ENCODE measurements at places on chromosomes 1 and 21.
A peak's percentile ranks its signal among the peaks of the same experiment; 100 is the strongest.

DNA sequence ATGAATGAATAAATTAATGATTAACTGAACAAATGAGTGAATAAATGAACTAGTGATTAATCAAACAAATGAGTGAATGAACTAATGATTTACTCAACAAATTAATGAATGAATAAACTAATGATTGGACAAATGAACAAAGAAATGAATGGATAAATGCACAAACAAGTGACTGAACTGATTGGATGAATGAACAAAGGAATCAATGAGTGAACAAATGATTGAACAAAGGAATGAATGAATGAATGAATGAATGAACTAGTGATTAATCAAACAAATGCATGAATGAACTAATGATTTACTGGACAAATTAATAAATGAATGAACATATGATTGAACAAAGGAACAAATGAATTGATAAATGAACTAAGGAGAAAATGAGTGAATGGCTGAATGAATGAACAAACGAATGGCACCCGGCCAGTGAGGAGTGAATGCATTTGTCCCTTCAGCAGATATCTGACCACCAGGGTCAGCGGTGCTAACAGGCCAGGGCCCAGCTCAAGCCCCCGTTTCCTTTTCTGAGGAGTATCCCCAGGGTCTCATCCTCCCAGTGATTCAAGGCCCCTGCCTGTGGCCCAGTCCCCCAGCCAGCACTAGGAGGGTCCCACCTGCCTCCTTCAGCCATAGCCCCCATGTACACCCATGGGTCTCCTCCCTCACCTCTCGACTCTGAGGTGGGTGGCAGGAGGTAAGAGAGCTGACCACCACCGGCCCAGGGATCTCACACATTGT lies 49.9 kb downstream of the WNT9A start:
- DNase-seq: no peak

GRCh38 chr21:39348040-39348354 lies 891 bp downstream of the HMGN1 start:
- DNase-seq: no peak

- DNase-seq: no peak
Observed at GRCh38 chr1:184745110-184745509, 9.5 kb downstream of the EDEM3 start.

DNA sequence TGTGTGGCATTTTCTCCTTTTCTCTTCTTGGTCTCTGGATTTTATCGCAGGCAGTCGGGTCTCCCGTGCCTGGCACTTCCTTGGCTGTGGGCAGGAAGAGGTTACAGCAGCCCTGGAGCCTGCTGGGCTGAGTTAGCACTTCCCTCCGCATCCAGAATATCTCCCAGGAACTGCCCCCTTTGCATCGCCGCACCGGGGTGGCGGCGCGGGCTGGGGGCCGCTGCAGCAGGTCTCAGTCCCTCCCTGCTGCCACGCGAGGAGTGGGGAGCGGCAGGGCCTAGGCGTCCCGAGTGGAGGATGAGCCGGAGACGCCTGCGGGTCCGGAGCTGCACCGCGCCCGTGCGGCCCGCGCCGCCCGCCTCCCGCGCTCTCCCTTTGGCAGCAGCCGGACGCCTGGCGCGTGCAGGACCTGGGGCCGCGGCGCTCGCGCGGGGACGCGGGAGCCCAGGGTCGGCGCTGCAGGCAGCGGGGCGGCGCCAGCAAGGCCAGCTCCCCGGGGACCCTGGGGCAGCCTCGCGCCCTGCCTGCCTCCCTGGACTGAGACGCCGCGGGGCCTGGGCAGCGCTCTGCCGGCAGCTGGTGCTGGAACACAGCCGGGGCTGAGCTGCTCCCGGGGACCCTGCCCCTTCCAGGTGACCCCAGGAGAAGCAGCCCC lies 192.8 kb downstream of the PRDM2 start:
- no peak for DNase-seq

GRCh38 chr1:97108179-97108578 lies 386.6 kb downstream of the PTBP2 start:
- no peak for DNase-seq

- DNase-seq: no peak
Observed at GRCh38 chr1:204480515-204480914, 14.1 kb downstream of the PIK3C2B start.

DNA sequence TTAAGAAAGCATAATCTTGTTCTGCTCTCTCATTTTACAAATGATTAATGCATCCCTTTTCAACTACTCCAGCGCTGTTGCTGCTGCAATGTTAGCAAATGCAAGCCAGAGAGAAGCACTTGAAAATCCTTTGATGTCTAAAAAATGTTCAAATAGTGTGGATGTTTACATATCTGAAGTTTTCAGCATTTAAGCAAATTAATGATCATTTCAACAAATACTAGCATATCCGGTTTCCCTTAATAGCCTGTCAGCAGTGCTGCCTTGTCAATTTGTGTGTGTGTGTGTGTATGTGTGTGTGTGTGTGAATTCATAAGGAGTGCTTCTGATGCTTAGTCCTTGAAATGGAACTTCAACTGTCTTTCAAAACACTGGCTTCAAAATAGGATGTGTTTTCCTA lies 48.1 kb upstream of the WNT2B start:
- DNase-seq: no peak

- no peak for DNase-seq
Observed at GRCh38 chr21:44895859-44896258, 22.4 kb upstream of the PTTG1IP start.

GRCh38 chr1:229221106-229222019 lies 49.5 kb upstream of the RAB4A start:
- no peak for DNase-seq

DNA sequence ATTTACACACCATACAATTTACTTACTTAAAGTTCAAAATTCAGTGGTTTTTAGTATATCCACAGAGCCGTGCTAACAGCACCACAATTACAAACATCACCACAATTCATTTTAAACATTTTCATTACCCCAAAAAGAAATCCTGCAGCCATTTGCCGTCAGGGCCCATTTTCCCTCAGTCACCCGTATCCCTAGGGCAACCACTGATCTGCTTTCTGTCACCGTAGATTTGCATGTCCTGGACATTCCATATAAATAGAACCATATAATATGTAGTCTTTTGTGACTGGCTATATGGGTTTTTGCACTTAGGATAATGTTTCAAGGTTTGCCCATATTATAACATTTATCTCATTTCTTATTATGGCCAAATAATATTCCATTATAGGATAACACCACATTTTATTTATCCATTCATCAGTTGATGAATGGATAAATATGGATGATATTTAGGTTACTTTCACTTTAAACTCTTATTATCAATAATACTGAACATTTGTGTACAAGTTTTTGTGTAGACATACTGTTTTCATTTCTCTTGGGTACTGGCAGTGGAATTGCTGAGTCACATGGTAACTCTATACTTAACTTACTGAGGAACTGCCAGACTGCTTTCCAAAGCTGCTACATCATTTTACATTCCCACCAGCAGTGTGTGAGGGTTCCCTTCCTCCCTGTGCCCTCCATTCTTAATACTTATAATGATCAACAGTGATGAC lies 68.9 kb downstream of the ST3GAL3 start:
- DNase-seq: no peak

DNA sequence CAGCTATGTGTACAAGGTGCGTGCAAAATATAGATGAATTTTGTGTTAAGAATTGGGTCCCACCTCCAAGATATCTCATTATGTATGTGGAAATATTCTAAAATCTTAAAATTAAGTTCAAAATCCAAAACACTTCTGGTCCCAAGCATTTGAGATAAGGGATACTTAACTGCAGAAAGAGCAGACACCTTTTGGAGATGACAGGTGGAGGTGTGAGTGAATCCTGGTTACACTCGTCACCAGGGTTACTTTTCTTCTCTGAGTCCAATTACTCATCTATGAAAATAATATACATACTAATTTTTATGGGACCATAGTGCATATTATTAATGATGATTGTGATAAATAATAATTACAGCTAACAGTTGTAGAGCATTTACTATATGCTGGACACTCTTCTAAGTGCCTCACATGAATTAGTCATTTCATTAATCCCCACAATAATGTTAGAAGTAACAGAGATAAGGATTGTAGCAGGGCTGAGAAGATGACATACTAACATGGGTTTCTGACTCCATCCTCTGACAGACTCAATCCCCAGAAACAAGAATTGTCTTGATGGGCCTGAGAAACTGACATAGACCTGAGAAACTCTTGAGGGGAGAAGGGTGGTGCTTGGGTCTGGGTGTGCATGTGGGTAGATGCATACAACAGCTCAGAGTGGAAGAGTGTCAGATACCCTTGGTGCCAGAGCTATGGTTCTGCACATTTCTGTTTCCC lies 8.3 kb upstream of the FASLG start:
- DNase-seq: no peak

- DNase-seq: no peak
Observed at GRCh38 chr1:40927781-40928180, 51.7 kb upstream of the CTPS1 start.

DNA sequence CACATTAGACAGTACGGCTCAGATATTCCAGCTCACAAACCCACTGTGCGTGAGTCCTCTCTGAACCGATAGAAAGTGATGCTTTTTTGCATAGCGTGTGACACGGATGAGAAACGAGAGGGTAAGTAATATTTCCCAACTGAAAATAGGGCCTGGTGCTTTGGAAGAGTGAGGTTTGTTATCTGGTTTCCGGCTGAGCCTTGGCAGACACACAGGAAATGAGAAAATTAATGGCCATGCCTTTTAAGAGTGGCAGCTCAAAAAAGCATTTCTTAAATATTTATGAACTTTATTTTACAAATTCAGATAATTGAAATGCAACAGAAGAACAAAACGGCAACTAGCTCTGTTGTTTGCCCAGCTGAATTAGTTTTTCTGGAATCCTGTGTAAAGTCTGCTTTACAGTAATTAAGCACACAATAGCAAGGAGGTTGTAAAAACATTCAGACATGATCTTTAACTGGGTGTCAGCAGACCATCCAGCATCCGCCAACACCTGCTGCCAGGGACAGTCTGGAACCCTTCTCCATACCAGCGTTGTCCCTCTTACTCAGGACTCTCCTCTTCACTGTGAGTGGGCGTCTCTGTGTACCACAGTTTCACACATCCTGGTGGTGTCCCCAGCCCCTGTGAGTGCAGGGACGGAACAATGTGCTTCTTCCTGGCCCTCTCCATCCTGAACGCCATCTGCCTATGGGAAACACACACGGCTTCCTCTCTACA lies 155.4 kb downstream of the PGBD5 start:
- peak; percentile 63 for DNase-seq

DNA sequence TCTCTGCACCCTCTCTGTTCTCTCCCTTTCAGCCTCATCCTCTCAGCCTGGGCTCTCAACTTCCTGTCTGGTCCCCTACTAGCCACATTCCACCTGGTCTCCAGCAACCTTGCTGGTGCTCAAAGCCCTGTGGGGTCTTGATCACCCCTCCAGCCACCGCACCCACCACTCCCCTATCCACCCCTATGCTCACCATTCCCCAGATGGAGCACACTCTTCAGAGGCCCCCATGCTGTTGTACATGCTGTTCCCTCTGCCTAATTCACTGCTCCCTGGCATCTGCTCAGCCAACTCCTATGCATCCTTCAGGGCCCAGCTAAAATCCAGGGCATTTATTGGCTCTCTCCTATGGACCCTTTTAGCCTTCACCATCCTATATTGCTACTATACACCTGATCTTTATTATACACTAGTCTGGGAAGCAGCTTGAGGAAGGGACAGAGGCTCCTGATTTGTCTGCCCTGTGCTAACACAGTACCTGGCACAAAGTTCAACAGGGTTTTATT lies 81.0 kb downstream of the GLIS1 start:
- no peak for DNase-seq

All from activated CD4-positive, alpha-beta T cell treated with anti-CD3 and anti-CD28 coated beads, Interleukin-10, Interleukin-2, amounts not matched to agents 100 ng/mL and 50 ng/mL, durations not matched to agents 16 hours and 8 hours (primary cell).